ENCODE measurements at places on chromosomes 3 and 15.

GRCh38 chr3:74617776-74618175 lies 3.3 kb upstream of the CNTN3 start:
- DNase-seq, result no peak

- DNase-seq, result no peak
Measured at GRCh38 chr3:125231895-125232294, 19.3 kb upstream of the SLC12A8 start.

DNA sequence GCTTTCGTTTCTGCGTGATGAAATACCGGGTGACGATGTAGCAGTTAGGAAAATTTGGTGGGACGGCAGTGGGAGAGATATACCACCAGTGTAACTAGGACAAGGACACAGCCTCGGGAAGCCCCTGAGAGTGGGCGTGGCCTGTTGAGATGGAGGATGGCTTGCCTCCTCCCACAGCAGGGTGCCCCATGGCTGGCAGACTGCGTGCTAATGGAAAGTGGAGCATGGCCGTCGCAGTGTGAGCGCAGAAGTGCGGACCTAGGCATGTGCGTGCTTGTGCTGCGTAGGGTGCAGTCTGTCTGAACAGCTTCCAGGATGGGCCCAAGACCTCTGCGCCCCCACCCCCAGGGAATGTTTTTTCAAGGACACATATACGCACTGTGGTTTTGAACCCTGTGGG lies 56.8 kb downstream of the CHDH start:
- DNase-seq, result no peak

GRCh38 chr3:174854987-174855386 lies 4.1 kb upstream of the NAALADL2 start:
- DNase-seq, result no peak

GRCh38 chr3:149618151-149619123 lies 39.4 kb downstream of the WWTR1 start:
- DNase-seq, result no peak

DNA sequence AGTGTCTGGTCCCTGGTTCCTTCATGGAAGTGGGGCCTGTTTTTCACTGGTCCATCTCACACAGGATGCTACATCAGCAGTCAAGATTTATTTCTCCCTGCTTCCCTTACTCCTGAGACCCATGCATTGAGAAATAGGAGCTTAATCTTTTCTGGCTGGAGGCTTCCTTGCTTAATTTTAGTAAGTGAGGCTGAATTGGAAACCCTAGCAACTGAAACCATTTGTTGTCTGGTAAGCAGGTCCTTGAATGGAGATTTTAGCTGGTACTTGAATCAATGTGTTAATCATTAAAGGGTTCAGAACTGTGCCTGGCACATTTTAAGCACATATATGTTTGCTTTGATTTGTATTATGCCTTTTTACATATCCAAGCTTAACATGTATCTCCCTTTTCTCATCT lies 20.2 kb upstream of the MEF2A start:
- no peak for DNase-seq

- no peak for DNase-seq
Measured at GRCh38 chr3:94225148-94225865, 162.4 kb downstream of the NSUN3 start.

GRCh38 chr3:148932972-148933371 lies 58.4 kb upstream of the GYG1 start:
- DNase-seq, result no peak
